ENCODE measurements at places on chromosomes 12 and 14.
A peak's percentile ranks its signal among the peaks of the same experiment; 100 is the strongest.

GRCh38 chr12:2246358-2246757, 193.6 kb downstream of the CACNA1C start:
- no peak for DNase-seq

DNA sequence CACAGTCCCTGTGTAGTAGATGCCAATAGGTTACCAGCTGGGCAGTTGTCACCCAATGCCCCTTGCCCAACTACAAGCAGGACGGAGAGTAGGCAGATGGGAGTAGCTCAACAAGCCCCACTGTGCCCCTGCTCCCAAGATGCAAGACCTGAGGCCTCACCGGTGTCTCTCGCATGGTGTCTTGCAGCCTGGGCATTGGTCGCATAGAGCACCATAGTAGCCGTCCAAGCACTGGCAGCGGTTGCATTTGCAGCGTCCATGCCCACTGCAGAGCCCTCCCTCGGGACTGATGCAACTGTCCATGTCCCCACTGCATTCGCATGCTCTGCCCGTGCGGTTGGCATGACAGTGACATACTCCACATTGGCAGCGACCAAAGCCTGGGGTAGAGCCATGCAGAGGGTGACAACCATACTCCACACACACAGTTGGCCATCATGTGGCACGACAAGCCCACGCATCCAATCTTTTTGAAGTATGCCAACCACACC, 11.9 kb upstream of the CSAD start:
- DNase-seq: no peak

DNA sequence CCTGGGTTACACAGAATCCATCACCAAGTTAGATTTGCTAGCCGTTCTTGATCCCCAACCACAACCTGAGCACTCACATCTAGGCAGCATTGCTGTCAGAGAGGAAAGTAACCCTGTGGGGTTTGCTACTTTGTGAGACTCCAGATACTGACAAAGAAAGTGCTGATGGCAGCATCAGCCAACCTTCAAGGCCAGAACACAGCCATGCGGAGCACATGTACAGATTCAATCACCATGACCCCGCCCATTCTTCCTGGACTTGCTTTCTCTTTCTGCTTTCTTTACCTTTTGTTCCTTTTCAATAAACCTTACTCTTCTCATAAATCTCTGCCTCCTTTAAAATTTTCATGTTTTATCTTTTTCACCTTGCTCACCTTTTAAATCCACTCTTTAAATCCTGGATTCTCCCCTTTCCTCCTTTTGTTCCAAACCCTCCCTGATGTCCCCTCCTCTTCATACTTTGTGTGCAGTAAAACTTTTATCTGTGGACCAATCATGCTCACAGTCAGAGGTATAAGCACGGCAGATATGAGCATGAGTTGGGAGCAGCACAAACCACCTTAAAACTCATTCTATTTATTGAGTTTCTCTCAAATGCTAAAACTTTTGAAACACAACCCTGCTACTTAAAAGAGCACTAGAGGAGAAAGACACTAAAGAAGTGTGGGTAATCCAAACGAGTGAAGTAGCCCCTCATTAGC, 21.9 kb upstream of the CERS5 start:
- no peak for DNase-seq

DNA sequence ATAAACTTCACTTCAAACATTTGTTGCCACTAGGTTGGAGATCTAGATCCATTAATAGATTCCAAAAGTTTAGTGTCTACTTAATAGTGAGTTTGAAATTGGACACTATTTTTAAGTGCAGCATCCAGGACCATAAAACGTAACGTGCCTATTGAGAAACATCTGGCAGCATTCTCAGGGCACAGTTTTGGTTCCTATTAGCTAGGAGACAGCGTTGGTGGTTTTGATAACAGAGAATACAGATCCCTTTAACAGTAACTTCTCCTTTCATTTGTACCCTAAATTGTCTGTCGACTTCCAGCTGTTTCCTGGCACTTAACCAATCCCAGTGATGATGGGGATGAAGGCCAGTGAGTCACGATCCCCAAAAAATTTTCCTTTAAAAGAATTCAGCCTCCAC, 25.8 kb downstream of the KCNK10 start:
- DNase-seq: no peak

DNA sequence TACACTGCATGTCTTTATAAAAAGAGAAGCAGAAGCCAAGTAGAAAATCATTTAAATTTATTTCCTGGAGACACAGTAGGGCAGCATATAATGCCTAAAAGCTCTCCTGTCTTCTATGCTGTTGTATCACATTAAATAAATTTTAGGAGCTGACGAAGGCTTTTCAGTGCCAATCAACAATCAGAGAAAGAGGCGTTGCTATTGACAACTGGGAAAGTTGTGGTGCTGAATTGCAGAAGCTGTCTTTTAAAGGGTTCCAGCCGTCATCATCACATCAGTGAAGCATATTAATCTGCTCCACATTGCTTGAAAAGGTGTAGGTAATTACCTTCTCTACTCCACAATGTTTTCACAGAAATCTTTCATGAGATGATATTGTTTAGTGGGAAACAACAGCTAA, 103.9 kb downstream of the FSCB start:
- DNase-seq: no peak

DNA sequence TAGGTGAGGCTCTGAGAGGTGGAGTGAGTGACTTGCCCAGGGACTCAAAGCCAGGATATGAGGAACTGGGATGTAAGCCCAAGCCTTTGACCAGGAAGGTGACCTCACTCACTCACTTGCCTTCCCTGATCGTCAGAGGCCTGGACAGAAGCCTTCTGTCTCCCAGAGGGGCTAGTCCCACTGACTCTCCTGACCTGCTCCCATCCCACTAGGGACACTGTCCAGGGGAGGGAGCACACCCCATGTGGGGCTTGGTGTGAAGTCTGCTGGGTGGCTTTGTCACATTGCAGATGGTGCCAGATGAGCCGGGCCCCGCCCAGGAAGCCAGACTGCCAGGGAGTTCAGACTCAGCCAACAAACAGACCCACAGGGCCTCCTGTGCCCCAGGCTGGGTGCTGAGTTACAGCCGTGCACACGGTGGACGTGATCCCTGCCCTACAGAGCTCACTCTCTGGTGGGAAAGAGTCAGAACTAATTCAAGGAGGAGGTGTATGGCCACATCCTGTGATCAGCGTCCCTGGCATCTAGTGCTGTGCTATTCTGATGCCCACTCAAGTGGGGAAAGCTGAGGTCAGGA, 28.3 kb downstream of the MMAB start:
- no peak for DNase-seq

- no peak for DNase-seq
Measured at GRCh38 chr12:86723326-86723725, 467.1 kb upstream of the MGAT4C start.

GRCh38 chr14:68522510-68523325, 270.1 kb downstream of the ZFP36L1 start:
- DNase-seq: no peak

- DNase-seq: no peak
Measured at GRCh38 chr12:11651381-11651780, 1.9 kb downstream of the ETV6 start.

DNA sequence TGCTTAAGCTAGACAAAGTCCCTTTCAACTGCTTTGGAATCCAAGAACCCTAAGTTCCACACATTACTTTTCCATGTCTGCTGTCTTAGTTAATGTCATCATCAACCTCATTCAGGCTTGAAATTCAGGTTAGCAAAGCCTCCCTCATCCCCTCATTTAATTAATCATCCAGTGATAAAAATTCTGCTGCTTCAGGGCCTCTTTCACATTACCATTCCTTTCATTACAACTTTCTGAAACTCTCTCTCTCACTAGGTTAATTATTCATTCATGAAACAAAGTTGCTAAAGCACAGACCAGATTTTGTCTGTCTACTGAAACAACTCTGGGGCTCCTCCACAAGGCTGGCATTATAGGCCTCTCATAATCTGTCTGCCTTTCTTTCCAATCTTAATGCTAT, 9.4 kb upstream of the VTI1B start:
- DNase-seq: no peak

DNA sequence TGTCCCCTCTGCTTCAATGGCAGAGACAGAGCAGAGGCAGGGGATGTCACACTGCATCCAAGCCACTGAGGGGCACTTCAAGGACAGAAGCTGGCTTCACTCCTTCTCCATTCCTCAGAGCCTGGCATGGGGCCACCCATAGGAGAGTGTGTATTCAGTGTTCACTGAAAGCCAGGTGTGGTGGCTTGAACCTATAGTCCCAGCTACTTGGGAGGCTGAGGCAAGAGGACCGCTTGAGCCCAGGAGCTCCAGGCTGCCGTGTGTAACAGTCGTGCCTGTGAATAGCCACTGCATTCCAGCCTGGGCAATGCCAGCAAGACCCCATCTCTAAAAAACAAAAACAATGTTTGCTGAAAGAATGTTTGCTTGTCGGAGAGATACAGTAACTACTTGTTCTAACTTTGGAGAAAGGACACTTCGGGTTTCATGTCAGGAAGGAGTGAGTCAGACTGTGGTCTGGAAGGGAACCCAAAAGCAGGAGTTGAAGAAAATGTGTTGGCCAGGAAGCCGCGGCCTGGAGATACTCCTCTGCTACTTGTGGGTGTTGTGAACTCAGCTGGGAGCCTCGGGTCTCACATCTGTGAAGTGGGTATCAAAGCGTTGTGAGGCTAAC, 43.4 kb downstream of the ELK3 start:
- peak; percentile 75 for DNase-seq

DNA sequence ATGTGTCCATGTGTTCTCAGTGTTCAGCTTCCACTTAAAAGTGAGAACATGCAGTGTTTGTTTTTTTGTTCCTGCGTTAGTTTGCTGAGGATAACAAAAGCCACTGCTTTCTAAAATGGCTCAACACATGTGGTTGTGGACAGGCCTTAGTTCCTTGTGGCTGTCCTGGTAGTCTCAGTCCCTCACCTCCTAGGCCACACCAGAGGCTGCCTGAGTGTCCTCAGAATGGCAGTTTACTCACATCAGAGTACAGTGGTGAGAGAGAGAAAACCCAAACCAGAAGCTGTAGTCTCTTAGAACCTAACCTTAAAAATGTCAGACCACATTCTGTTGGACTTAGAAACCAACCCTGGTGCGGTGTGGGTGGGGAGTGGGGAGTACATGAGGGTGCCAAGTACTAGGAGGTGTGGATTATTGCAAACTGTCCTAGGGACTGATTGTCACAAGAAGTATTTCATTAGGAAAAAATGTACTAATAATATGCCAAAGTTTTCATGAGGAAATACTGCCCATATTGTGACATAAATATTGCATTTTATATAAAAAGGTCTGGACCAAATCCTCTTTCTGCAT, 30.4 kb downstream of the NPAS3 start:
- no peak for DNase-seq

DNA sequence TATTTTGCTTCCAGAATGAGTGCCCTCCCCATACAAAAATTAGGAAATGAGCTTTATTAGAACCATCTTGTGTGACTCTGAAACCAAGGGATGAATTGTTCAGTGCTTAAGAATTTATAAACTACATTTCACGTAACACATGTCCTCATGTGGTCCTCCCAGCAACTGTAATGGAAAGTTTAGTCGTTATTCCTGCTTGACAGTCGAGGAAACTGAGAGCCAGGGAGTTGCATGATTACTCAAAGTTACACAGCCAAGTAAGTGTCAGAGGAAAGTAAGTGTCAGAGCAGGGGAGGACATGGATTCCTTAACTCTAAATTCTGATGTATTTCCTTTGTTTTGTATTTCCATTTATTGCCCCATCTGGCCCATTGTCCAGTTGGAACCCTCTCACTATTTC, 453.9 kb downstream of the FUT8 start:
- DNase-seq: no peak

DNA sequence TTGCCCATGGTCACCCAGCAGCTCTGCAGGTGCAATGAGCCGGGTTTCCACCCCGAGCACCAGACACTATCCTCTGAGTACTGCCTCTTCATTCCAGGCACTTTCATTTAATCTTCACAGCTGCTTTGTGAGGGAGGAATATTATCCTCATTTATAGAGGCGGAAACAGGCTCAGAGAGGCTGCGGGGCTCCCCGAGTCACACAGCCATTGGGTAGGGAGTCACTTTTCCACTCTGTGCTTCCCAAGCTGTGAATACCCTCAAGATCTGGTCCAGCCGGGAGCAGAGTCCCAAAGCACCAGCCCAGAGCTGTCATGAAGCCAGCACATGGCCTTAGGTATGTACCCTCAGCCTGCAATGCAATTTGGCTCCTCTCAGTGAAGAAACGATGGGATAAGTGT, 51.7 kb upstream of the RIN3 start:
- no peak for DNase-seq

DNA sequence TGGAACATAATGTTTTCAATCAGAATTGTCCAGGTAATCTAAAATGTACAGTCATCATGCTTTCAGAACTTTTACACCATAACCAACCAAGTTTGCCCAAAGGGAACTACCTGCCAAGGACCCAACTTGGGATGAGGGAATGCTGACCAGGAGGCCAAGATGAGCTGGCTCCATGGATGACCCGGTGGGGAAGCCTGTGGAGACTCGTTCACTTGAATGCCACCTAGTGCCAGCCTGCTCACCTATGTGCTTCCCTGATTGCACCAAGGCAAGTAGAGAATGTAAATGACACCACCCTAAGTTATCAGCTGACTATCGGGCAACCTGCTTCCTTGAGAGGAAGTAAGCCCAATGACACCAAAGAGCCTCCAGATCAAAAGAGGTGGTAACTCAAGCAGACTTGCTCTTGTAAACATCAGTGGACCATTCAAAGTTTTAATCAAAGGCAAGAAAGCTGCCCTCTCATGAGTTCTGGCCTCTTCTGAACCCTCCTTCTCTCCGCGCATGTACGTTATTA, 137.3 kb downstream of the TTC7B start:
- no peak for DNase-seq

- DNase-seq: no peak
Measured at GRCh38 chr12:81114226-81114625, 36.3 kb downstream of the ACSS3 start.

DNA sequence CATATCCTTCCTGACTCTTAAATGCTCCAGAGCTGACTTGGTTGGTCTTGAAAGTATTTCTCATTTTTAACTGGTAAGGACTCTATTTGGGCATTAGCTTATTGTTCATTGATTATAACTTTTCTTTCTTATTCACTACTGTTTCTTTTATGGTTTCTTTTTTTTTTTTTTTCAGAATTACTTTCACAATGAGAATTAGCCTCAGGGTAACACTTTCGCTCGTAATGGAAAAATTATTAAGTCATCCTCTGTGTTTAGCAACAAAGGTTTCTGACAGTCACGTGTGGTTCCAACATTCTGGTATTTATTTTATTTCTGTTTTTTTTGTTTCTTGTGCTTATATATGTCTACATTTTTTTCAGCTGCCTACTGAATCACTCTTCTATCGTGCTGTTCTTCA, 80.0 kb downstream of the METTL25 start:
- DNase-seq: no peak

- DNase-seq: no peak
Measured at GRCh38 chr14:100450736-100451135, 127.6 kb downstream of the SLC25A47 start.

- DNase-seq: no peak
Measured at GRCh38 chr14:49594347-49595091, 4.2 kb upstream of the LRR1 start.

GRCh38 chr14:70808416-70809224, 693 bp downstream of the MAP3K9 start:
- peak; percentile 21 for DNase-seq

Data from heart right ventricle (tissue), 16 donors.